ENCODE measurements at places on chromosomes 4 and X.

DNA sequence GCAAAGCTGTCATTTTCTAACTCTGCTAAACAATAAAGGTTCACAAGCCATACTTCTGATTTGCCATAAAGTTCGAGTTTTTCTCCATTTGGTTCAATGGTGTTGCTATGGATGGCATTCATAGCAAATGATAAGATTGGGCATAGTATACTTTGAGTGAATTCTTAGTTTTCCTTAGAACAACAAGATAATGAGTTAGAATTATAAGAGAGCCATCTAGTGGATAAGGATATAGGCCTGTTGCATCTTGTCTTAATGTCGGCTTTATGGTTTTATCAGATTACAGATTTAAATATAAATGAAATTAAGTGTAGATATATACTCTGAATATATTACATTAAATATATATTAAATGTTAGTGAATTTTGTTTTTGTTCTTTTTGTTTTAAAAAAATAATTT is 644.6 kb downstream of the IL1RAPL1 start:
- DNase-seq: no peak

- no peak for DNase-seq
Observed at GRCh38 chr4:174860588-174860987, 31.5 kb upstream of the GLRA3 start.

GRCh38 chr4:76556452-76556851 is 121.4 kb downstream of the SHROOM3 start:
- no peak for DNase-seq

GRCh38 chr4:54017308-54017707 is 47.1 kb downstream of the CHIC2 start:
- no peak for DNase-seq
